HFFc6 (cell line): ENCODE measurements at places on chromosomes 13 and 19.

DNA sequence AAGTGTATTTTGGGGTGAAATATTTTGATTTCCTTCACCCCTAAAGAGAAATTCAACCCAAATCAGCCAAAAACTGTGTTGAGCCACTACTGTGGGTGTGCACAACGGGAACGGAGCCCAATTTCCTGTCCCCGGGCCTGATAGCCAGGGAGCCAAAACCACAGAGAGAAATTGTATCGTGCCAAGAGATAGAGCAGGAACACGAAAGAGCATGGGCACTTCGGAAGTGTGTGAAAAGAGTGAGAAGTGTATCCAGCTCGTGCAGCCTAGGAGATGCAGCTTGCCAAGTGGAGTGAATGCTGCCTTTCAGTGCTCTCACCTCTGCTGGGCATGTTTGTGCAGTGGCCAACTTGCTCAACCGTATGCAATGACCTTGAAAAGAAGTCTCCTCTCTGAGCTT is 19.4 kb upstream of the PLEKHF1 start:
- DNase-seq = peak; percentile 9

DNA sequence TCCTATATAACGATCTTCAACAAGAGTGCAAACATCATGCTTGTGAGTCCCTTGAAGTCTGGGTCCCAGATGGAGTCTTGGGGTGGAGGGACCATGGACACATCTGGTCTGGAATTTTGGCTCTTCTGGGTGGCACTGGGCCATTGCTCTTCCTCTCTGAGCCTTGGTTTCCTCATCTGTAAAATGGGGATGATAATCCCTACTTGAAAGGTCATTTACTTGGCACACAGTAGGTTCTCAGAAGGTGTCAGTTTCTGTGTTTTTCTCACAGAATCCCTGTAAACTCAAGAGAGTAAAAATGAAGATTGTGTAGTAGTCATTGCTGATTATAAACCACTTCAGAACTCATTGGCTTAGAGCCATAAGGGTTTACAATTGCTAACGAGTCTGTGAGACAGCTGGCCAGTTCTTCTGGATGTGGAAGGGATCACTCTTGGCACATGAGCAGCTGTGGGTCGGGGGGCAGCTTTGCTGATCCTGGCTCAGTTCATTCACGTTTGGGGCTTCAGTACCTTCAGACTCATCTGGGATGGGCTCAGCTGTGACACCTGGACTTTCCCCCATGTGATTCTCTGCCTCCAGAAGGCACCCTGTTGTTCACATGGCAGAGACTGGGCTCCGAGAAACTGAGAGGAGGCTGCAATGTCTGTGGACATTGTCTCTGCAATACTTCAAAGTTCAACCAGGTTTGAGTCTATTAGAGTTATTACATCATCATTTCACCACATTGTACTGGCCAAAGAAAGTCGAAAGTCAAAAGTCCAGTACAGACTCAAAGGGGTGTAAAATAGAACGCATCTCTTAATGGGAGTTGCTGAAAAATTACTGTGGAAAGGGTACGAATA is 7.8 kb downstream of the CYP4F12 start:
- no peak for DNase-seq

- DNase-seq = no peak
Measured at GRCh38 chr13:45704854-45705695, 3.0 kb downstream of the CBY2 start.

- DNase-seq = no peak
Measured at GRCh38 chr13:74476365-74476764, 342.2 kb upstream of the KLF12 start.

GRCh38 chr13:39530916-39531315 is 72.1 kb downstream of the LHFPL6 start:
- DNase-seq = no peak

GRCh38 chr19:15225760-15226159 is 6.5 kb downstream of the EPHX3 start:
- no peak for DNase-seq
